Inflammatory macrophage treated with lipopolysaccharide for 1 hour (primary cell): ENCODE measurements at places on chromosomes 6 and 20.

DNA sequence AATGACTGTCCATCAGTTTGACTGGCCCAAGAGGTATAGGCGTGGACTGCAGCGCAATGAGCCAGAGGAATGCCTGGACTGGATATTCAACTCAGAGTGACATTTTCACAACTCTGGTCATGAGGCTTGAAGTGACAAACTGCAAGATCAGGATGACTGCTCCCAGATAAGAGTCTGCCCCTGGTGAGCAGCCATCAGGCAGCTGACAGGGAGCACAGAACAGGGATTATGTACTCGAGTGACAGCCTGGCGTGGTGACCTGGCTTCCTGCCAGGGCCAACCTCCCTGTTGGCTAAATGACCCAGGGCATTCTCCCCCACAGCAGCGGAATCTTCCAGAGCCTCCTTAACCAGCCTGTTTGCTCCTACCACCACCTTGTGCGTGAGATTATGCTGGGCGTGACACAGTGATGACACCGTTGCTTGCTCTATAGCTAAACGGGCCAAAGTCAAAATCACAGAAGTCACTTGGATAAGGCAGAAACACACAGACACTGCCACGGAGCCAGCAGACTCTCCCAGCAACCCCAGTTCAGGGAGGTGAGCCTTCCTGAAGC, 209.1 kb upstream of the JARID2 start:
- DNase-seq, result no peak

DNA sequence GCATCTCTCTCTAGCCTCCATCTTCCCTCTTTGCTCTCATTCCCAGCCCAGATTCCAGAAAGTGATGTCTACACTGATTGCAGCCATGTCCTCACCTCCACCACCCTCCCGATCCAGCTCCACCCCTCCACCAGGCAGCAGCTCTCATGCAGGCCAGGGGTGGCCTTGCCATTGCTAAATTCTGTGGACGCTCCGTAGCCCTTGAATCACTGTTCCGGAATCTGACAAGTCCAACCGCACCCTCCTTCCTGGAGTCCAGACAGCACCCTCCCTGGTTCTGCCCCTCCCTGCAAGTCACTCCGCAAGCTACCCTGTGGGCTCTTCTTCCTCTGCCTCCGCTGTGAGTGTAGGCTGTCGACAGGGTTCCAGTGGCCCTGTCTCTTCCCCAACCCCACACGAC, 26.2 kb downstream of the TNXB start:
- DNase-seq, result no peak

GRCh38 chr6:151609146-151609902, 115.5 kb downstream of the CCDC170 start:
- DNase-seq, result no peak

DNA sequence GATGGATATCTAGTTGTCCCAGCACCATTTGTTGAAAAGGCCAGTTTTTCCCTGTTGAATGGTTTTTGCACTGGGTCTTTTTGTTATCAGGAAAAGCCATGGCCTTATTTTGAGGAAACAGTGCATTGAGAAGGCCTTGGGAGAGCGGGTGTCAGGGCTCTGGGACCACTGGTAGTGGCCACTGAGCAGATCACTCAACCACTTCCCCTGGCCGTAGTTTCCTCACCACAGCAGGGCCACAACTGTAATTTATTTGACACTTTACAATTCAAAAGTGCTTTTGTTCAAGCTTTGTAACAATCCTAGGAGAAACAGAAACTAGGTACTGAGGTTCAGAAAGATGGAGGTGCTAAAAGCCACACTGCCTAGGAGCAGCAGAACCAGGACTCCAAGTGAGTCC, 281.8 kb downstream of the GMDS start:
- DNase-seq, result no peak

- peak; percentile 63 for DNase-seq
These were observed 97.0 kb upstream of the PREP start for GRCh38 chr6:105499931-105500330.
